CD8-positive, alpha-beta memory T cell (primary cell): ENCODE measurements at places on chromosomes 4 and X. TPM values are rescaled to one million over a fixed set of nuclear protein-coding genes. Genes with fewer than 3 reads are reported as not detected.

ETDB gene
- not detected for total RNA-seq

PAGE1 gene
- not detected for total RNA-seq

LEF1 gene
- total RNA-seq = 55.1 TPM

GRCh38 chrX:3585719-3586118, 127.7 kb downstream of the PRKX start:
- no peaks in the 10 kb centered on the region for H3K36me3 ChIP-seq
- H3K27me3 ChIP-seq = no peaks in the 10 kb centered on the region
- no peak for DNase-seq
- H3K27ac ChIP-seq = no peak overlapping the region
- H3K4me3 ChIP-seq = no peak overlapping the region
- no peaks in the 10 kb centered on the region for H3K4me1 ChIP-seq

GRCh38 chrX:53039236-53039635, 9.4 kb upstream of the GPR173 start:
- H3K4me3 ChIP-seq = no peak overlapping the region
- no peaks in the 10 kb centered on the region for H3K4me1 ChIP-seq
- no peaks in the 10 kb centered on the region for H3K36me3 ChIP-seq
- H3K27me3 ChIP-seq = no peaks in the 10 kb centered on the region
- DNase-seq = no peak

DNA sequence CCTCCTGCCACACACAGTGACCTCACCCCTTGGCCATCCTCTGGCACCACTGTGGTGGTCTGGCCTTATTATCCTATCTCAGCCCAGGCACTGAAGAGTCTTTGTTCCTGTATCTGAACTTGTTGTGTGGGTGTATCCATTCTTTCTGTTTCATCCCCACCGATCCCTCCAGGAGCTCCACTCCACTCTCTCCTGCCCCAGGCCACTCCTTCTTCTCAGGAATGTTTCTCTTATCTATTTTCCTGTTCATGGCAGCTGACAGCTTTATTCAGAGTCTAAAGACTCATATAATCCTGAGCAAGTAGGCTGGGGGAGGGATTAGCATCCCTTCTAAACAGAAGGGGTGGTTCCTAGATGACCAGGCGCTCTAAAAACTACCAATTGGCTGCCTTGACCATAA, 150.0 kb downstream of the ANAPC10 start:
- no peaks in the 10 kb centered on the region for H3K36me3 ChIP-seq
- no peaks in the 10 kb centered on the region for H3K4me1 ChIP-seq
- H3K27me3 ChIP-seq = no peaks in the 10 kb centered on the region
- DNase-seq = no peak
- H3K27ac ChIP-seq = no peak overlapping the region
- H3K4me3 ChIP-seq = no peak overlapping the region

DNA sequence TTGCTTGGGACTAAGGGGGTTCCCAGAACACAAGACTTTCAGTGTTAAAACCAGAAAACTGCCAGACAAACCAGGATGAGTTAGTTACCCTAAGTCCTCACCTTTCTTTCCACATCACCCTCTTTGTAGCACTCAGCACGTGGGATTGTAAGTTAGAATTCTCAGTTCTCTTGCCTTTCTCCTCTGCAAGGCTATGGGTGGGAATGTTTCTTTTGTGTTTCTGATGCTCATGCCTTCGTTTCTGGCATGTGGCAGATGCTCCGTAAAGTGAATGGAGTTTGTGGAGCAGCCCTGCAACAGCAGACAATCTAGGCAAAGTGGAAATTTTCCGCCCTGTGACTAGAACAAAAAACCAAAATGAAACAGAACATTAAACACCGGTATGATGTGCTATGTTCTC, 64.7 kb upstream of the SPP1 start:
- no peaks in the 10 kb centered on the region for H3K36me3 ChIP-seq
- no peak overlapping the region for H3K27ac ChIP-seq
- DNase-seq = no peak
- H3K4me3 ChIP-seq = no peak overlapping the region
- no peaks in the 10 kb centered on the region for H3K4me1 ChIP-seq

DNA sequence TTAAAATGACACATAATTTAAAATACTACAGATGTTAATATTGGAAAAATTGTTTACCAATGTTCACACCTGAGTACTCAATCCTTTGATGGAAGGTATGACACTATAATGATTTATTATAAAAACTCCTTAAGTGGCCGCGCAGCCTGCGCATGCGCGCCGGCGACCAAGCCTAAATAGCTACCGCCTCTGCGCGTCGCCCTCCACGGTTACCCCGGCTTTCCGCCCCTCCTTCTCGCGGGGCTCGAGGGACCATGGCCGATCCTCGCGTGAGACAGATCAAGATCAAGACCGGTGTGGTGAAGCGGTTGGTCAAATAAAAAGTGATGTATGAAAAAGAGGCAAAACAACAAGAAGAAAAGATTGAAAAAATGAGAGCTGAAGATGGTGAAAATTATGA, 170.2 kb downstream of the DMD start:
- no peaks in the 10 kb centered on the region for H3K4me1 ChIP-seq
- H3K4me3 ChIP-seq = no peak overlapping the region
- no peaks in the 10 kb centered on the region for H3K27me3 ChIP-seq
- no peaks in the 10 kb centered on the region for H3K36me3 ChIP-seq
- H3K27ac ChIP-seq = no peak overlapping the region
- DNase-seq = no peak

DNA sequence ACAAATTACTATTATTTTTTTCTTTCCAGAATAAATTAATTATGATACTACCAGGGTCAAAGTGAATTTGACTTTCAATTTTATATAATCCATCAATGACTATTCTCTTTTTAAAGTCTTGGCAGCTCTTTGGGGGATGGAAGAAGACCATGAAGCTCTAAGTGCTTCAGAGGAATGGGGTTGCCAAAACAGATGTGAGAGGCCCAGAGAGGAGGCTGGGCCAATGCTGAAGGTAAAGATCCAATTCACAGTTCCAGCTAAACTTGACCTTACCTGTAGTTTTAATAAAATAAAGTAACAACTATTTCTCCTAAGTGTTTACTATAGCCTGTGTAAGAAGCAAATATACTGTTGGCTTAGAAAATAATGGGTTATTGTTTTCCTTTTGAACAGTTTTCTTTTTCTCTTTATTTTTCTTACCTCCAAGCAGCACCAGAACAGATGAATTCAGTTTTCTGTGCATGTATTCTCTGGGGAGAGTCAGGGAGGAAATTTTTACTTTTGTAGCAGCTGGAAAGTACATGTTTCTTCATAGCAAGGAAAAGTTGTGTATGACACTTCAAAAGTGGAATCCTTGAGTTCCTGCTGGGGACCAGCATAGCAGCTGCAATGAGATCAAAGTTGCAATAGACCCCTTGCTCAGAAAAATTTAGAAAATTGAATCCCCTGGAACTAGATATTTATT, 104.9 kb downstream of the CEP44 start:
- no peaks in the 10 kb centered on the region for H3K36me3 ChIP-seq
- no peak overlapping the region for H3K4me3 ChIP-seq
- DNase-seq = no peak
- no peaks in the 10 kb centered on the region for H3K4me1 ChIP-seq

DNA sequence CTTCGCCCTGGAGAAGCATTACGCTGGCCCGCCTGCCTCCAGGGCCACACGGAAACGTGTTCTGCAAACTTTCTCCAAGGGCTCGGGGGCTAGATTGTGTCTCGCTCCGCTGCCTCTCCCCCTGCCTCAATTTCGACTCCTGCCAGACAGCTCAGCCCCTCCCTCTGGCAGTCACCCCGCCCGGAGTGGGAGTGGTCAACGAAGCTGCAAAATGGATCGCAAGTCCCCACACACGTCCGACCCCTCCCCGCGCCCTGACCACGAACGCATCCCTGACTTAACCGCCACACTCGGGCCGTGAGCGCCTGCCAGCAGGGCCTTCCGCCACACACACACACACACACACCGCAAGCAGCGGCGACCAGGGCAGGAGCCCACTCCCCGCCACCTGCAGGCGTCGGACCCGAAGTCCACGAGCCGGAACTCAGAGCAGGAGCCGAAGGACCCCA, 47.0 kb upstream of the NKAP start:
- H3K27me3 ChIP-seq = peaks cover 19% of the 10 kb centered on the region
- H3K36me3 ChIP-seq = no peaks in the 10 kb centered on the region
- no peak overlapping the region for H3K27ac ChIP-seq
- no peaks in the 10 kb centered on the region for H3K4me1 ChIP-seq
